ENCODE measurements at places on chromosomes 5 and 9.

DNA sequence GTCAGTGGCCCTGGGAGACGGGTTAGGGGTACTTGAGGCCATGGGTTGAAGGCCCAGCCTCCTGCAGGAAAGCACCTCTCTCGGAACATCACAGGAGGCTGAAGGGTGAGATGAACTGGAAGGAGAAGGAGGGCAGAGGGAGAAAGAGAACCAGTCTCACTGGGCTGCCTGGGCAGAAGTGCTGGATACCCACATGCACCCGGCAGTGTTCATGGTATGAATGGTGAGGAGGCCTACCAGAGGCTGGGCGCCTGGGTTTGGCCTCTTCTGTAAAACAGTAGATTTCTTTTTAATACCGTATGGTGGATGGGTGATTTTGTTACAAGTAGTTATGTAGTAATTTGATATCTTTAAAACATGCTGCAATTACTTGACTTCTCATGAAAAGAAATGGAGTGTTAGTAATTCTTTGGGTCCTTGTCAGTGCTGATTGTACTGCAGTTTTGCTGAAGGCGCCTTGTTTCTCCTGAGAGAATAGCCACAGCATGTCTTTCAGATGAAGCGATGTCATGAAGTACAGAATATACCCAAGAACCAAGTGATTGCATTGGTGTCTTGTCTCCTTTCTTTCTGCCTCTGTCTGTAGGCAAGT, 258.6 kb downstream of the FANCC start:
- DNase-seq, result no peak

DNA sequence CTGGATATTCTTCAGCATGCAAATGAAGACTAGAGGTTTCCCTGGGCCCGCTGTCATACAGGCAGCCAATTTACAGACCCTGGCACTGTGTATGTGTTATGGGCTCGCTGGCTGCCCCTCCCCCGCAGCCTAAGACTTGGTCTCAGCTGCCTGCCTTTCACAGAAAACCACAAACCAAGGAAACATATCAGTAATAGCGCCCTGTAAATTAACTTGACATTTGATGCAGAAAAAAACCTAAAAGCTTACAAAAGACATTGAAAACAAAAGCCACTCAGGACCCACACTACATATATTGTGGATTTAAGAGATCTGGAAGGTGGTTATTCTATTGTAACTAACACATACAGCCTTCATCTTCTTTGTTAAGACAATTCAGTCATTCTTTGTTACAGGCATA, 287.0 kb upstream of the TMEM161B start:
- no peak for DNase-seq

DNA sequence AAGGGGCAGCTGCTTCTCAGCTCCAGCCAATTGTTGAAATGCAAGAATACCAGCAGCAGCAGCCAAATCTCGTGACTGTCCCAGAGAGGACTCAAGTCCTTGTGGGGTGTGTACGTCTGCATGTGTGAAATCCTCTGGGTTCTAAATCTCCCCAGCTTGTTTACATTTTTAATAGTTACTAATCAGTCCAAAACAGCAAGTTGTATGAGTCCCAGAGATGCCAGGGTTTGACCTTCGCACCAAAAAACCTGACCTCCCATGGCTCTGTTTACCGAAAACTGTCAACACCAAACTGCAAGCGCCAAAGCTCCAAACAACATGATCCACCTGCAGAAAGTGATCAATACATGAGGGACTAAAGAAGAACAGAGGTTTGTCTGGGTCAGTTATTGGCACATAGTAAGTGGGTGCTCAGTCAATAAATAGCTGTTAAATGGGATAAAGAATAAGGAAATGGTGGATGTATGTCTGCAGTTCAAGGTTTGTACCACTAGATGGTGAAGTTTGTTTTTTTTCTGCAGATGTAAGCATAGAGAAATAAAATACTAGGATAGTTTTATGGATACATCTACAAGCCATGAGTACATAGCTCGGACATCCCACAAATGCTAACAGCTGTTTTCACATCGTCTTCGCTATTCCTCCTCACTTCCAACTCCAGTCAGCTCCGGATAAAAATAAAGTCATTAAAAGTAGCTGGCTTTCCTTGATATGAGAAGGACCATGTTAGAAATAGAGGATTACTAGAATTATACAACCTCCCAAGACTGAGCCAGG, 85.3 kb upstream of the ADRB2 start:
- no peak for DNase-seq

- no peak for DNase-seq
These were observed 25.8 kb upstream of the COL15A1 start for GRCh38 chr9:98917746-98918487.

DNA sequence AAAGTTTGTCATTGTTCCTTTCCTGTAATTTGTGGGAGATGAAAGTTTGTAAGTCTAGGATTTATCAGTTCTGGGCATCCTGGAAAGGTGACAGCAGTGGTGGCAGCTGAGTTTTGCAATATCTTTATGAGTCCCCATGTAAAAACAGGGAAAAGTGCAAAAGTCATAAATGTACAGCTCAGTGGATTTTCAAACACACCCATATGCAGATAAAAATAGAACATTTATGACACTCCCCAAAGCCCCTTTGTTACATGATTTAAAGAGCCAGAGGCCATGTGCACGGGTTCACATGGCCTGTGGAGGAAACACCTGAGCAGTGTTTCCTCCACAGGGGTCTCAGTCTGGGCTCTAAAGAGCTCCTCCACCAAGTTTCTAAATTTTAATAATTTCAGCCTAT, 6.3 kb downstream of the TMEM38B start:
- DNase-seq, result no peak

- no peak for DNase-seq
These were observed 546.2 kb downstream of the DMRTA1 start for GRCh38 chr9:22992780-22993179.

DNA sequence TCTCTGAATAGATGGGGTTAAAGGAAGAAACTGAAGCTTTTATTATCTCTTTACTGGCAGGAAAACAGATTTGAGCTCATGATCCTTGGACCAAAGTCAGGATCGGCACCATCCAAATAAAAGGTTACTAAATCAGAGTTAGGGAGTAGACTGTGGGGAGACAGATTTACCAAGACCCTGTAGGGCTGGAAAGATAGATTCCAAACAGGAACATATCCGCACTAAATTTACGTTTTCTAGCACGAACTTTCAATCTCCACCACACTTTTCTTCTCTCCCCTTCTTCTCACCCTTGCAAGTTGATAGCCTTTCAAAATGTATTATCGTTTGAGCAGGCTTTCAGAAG, 120.0 kb upstream of the HMHB1 start:
- DNase-seq, result no peak

DNA sequence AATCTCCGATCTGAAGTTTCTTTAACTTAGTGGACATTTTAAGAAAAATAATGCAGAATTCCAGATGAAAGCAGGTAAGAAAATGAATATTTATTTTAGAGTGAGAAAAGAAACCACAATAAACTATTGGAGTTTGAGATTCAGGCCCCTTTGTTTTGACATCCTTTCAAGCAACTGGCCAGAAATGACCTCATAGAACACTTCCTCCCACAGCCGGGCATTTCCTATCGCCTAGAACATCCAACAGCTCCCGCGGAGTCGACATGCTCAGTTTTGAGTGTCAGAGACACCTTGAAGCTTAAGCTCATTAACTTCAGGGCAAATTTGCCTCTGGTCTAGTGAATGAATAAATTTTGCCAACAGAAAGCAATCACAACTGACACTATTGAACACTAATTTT, 369.2 kb downstream of the TLE4 start:
- no peak for DNase-seq

- no peak for DNase-seq
These were observed 98.6 kb upstream of the MSX2 start for GRCh38 chr5:174625591-174626350.

GRCh38 chr9:21965401-21965951, 28.7 kb downstream of the CDKN2A start:
- DNase-seq, result peak; percentile 25

GRCh38 chr9:90053027-90053426, 448.2 kb downstream of the GADD45G start:
- DNase-seq, result no peak

Measured in activated naive CD4-positive, alpha-beta T cell treated with anti-CD3 and anti-CD28 coated beads, Interleukin-2, amount 50 U/mL, for 16 hours (primary cell).